Left lung (tissue), 14 donors: ENCODE measurements at places on chromosomes 1 and 21. TPM values are rescaled to one million over a fixed set of nuclear protein-coding genes. Genes with fewer than 3 reads are reported as not detected.

Gene CBS
- polyA plus RNA-seq, result 3.4 TPM

Gene PADI4
- polyA plus RNA-seq, result 2.3 TPM

Gene PRR9
- polyA plus RNA-seq, result not detected

Gene LPAR3
- polyA plus RNA-seq, result 1.8 TPM

Gene CFHR3
- 0.93 TPM for polyA plus RNA-seq

Gene RCAN1
- polyA plus RNA-seq, result 16.9 TPM

DNA sequence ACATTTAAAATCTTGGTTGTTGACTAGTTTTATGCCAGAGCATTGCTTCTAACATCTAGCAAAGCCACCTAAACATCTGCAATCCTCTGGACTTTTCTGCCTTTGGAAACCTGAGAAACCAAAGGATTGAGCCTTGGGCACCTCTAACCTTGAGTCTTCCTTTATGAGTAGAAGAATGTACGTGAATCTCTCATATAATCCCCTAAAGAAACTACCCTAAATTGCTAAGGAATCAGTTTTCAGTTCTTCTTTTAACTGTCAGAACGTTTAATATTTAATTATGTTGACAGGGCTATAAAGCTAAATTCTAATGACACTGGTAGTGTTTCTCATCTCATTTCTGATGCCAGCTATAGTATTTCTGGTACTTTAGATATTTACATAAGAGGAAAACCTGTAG lies 997.3 kb downstream of the AMY1C start:
- DNase-seq, result no peak

DNA sequence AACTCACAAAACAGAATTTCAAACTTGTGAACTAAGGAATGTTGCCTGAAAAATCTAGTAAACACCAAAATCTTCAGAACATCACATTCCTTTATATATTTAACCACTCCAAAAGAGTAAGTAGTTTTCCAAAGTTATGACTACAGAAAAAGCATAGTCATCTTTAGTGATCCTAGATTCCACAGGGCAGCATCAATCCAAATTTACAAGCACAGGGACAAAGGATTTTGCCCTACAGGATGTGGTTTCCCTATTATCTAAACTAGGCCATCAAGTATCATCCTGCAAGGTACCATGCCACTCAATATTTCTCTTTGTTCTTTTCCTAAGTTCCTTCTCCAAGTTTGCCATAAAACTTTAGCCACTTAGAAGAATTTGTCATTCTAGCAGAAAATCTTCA lies 33.0 kb downstream of the COP1 start:
- no peak for DNase-seq

GRCh38 chr1:68293609-68294366 lies 61.5 kb upstream of the WLS start:
- no peak for DNase-seq

GRCh38 chr1:54114001-54114400 lies 38.8 kb downstream of the CDCP2 start:
- DNase-seq, result no peak

Gene TBX19
- polyA plus RNA-seq, result 5.7 TPM

DNA sequence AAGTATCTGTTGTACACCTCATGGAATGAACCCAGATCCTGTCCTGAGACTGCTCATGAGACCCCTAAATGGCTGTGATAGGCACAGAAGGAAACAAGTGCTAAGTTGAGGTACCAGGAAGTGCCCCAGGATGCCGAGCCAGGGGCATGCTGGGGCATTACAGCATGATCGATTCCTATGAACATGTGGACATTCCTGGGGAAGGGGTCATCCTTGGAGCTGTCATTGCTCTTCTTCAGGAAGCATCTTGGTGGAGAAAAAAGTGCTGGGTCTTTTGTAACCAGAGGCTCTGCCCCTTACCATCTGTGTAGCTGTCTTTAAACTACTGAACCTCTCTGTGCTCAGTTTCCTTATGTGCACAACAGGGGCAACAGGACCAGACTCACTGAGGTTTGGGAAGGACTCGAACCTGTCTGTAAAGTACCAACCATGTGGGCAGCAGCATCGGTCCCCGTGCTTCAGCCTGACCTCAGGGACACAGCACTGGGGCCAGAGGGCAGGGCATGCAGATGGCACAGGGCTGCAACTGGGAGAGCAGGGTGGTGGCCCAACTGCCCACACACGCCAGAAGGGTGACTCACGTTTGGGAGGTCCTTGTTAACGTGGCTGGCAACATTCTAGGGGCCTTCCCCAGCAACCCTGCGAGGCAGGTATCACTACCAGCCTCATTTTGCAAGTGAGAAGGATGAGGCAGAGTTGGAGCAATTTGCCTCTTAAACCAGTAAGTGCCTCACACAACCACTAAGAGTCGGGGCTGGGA lies 142.3 kb upstream of the EDN2 start:
- DNase-seq, result no peak

DNA sequence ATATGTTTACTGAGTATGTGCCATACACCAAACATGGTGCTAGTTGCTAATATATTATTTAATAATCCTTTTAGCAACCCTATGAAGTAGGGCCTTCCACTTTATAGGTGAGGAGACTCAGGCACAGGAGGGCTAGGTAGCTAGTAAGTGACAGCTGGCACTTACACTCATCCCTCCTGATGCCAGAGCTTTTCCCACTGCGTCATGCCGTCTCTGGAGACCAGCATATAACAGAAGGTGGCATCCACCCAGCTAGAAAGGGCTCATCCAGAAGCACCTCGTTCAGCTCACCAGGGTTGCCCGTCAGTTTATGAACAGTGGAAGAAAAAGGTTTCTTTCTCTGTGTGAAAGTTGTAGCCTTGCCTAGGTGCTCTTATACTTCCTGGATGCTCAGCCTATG lies 108.9 kb downstream of the NOS1AP start:
- no peak for DNase-seq

Gene IFNLR1
- polyA plus RNA-seq, result 5.1 TPM

Gene CHIT1
- polyA plus RNA-seq, result 0.16 TPM

DNA sequence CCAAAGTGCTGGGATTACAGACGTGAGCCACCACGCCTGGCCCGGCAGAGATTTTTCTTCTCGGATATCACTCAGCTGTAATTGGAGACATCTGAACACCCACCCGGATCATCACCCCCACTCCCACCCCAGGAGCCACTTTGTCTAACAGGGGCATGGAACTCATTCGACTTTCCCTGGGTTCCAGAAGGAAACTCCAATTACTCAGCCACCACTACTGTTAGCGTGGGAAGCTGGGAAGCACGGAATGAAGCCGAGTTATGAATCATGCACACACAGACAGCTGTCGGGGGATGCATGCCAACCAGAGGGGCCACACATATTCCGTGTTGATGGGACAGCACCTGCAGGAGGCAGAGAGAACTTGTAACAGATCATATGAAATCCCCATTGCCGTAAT lies 85.2 kb downstream of the HLCS start:
- DNase-seq, result no peak

Gene AADACL3
- not detected for polyA plus RNA-seq

Gene NEGR1
- 4.6 TPM for polyA plus RNA-seq

Gene TSSK3
- 2.8 TPM for polyA plus RNA-seq

DNA sequence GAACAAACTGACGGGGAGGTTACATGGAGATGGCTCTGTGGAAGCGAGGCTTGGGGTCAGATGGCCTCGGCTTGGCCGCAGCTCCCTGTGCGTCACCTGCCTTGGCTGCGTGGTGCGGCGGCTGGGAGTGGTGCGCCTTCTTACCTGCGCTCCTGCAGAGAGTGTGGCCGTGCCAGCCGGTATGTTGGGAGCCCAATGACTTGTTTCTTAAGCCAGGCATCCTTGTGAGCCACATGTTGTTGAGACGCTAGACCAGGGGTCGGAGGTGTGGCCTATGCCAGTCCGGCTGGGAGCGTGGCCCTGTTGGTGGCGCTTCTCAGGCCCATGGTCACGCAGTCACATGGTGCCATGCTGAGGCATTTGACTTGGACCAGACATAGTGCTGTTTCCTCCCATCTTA lies 10.5 kb downstream of the SLX9 start:
- no peak for DNase-seq

- no peak for DNase-seq
These were observed 10.1 kb upstream of the IL10RB start for GRCh38 chr21:33256019-33256418.

DNA sequence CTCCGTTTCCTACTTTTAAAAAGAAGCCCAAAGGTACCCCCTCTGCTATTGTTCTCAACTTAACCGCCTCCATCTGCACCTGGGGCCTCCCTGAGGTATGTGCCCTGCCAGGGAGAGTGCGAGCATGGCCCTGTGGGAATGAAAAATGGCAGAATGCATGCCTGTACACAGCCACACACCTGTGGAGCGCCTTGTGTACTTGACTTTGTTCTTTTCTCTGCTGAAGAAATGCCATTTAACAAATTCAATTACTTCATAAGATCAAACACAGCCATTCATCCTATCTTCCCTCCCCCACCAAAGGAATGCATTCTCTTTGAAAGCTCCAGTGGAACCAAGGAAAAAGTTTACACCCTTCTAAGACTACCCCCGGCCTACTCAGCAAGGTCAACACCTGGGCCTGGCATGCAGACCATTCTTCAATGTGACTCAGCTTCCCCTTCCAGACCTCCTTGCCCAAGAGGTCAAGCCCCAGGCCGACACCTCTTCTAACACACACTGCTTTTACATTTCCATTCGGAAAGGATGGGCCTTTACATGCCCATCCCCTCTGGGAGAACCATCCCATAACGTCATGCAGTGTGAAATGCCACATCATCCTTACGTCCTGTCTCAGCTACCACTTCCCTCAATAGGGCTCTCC lies 123.7 kb downstream of the SMYD2 start:
- no peak for DNase-seq

DNA sequence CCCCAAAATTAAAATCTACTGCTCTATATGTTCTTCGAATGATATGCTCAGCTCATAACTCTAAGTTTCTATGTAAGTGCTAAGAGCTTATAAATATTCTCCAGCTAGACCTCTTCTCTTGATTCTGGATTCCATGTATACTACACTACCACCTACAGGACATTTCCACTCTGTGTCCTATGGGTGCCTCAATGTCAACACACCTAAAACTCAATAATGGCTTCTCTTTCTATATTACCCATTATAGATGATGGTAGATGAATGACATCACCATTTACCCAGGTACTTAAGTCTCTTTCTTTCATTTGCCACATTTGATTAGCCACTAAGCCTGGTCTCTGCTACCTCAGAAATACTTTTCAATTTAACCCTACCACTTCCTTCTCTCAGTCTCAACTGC lies 41.3 kb downstream of the TBX19 start:
- DNase-seq, result no peak

DNA sequence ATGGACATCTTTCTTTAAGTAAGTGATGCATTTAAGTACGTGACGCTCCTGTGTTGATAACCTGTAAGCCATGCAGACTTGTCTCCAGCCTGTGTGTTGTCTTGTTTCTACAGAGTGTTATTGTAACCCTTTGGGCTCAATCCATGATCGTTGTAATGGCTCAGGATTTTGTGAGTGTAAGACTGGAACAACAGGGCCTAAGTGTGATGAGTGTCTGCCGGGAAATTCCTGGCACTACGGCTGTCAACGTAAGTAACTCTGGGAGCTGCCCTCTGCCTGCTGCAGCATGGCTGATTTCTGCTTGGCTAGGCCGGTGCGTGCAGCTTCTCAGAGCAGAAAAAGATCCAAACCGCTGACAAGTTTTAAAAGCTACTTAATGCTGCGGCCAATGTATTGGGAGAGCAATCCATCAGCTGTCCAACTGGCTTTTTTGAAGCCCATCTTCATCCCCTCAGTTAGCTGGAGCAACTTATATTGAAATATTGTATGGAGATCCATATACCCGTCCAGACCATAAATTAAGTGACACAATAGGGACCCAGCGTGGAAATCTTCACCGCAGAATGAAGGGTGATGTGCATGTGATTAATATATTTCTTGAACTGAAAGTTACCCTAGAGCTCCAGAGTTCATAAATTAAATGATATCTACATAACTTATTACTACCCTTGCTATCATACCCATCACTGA lies 295.9 kb downstream of the NTNG1 start:
- DNase-seq, result no peak

Gene DDR2
- 31.8 TPM for polyA plus RNA-seq

GRCh38 chr21:45998276-45998701 lies 16.7 kb downstream of the COL6A1 start:
- DNase-seq, result peak; percentile 59

- no peak for DNase-seq
These were observed 283.3 kb downstream of the RRAGC start for GRCh38 chr1:38576241-38576640.

DNA sequence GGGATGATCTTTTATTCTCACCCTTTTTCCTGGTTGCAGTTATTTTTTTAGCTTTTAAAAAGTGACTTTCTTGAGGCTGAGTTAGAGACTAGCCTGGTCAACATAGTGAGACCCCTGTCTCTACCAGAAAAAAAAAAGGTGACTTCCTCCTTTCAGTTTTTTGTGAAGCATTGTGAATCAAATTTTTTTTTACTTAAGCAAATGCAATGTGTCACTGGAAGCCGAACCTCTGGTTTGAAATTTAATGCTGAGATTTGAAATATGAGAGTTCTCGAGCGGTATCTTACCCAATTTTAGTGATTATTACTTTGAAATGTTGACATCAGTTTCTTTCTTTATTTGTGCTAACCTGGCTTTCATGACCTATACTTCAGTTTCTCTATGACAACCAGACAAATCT lies 3.6 kb downstream of the CAP1 start:
- DNase-seq, result no peak

GRCh38 chr1:2942410-2942809 lies 78.9 kb upstream of the ACTRT2 start:
- DNase-seq, result no peak

DNA sequence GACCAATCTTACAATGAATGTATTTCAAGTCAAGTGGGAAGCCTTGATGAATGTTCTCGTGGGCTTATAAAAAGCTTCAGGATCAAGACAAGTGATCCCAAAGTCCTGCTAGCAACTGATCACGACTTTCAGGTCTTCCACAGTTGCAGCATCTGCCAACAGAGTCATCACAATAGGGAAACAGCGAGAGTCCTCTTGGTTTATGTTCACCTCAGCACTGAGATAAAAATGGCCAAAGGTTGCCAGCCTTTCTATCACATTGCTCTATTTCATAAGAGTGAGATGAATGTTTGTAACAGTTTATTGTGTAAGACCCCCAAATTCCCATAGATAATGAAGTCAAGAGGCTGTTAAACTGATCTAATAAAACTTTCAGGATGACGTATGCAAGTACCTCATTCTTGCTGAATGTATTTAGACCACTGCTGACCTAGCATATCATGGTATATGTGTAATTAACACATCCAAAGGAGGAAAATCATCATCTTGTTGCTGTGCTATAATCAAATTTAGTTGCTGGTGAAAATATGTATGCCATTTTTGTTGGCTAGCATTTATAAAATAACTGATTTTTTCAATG lies 150.6 kb downstream of the TGFBR3 start:
- no peak for DNase-seq

DNA sequence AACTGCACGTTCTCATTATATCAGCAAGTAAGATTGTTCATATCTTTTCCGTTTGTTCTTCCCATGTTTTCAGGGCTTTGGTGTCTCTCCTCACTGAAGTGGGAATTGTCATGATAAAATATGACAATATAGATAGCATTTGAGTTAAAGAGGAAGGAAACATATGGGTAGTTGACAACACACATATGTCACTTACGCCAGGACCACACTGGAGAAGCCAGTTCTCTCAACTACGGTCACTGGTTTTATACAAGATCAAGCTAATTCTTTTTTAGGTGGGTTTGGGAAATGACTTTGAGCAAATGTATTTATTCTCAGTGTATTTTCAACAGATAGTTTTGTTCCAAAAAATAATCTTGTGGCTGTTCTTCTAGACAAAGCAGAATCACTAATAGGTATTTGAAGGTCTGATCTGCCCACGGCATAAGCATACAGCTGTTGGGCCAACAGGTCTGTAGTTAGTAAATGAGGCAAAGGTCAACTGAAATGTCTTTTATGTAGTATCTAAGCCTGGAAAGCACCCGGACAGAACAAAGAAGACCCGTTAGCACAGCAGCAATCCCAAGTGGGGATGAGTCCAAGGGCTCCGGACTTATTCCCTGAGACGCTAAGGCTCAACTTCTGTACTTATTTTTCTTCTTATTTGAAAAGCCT lies 433.6 kb upstream of the ZP4 start:
- DNase-seq, result no peak
